Activated T-cell treated with anti-CD3 and anti-CD28 coated beads for 1 hour (primary cell): ENCODE measurements at places on chromosomes 2 and 18.

DNA sequence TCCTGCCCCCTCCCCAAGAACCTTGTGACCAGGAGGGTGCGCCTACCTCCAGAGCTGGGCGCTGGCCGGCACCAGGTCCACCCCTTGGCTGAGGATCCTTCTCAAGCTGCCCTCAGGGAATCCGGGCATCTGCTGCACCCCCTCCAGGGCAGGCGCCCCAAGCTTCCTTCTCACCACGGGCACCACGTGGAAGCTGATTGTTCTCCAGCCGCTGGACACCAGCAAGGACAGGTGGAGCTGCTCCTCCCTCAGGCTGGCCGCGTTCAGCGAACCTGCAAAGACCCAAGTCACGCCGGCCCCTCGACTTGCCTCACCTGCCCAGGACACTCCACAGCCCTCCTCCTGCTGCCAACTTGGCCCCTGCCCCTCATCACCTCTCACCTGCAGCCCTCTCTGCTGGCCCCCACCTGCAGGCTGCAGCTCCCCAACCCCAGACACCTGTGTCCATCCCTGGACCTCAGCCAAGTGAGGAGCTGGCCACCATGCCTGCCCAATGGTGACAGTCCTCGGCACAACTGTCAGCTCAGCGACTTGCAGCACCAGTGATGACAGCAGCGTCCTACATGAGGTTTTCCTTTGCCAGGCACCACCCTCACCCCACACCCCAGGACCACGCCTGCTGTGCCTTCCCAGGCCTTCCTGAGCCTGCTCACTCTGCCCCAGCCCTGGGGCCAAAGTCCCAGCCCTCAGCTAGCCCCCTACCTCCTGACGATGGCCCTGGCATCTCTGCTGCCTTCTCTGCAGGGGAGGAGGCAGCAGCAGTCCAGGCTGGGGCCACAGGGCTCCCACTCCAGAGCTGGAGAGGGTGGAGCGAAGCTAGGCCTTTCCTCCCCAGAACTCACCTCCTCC, 4.2 kb downstream of the MAB21L4 start:
- no peak for DNase-seq

GRCh38 chr2:17628349-17629261, 88.1 kb downstream of the VSNL1 start:
- DNase-seq, result no peak

DNA sequence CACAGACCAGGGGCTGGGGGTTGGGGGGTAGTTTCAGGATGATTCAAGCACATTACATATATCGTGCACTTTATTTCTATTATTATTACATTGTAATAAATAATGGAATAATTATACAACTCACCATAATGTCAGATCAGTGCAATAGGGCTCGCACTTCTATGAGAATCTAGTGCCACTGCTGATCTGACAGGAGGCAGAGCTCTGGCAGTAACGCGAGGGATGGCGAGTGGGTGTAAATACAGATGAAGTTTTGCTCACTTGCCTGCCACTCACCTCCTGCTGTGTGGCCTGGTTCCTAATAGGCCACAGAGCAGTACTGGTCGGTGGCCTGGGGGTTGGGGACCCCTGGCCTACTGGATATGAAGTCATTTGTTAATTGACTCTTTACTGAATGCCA, 190.5 kb downstream of the CLIP4 start:
- no peak for DNase-seq

GRCh38 chr18:2970344-2970743, 42.6 kb downstream of the LPIN2 start:
- no peak for DNase-seq

GRCh38 chr2:129763190-129763846, 216.1 kb upstream of the RAB6C start:
- DNase-seq, result no peak

DNA sequence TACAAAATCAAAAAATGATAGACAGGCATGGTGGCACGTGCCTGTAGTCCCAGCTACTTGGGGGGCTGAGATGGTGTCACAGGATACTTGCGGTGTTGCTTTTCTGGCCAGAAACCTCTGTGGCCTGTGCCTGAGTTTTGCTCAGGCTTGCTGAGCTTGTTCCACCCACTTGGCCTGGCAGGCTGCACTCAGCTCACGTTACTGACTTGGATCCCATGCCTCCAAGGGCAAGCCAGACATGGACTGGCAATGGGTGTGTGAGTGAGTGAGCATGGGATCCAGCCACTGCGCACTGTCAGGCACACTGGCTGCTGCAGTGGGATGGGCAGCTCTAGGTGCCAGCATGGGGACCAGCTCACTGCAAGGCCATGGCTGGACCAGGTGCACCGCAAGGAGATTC, 67.9 kb downstream of the NCAPH start:
- DNase-seq, result no peak

DNA sequence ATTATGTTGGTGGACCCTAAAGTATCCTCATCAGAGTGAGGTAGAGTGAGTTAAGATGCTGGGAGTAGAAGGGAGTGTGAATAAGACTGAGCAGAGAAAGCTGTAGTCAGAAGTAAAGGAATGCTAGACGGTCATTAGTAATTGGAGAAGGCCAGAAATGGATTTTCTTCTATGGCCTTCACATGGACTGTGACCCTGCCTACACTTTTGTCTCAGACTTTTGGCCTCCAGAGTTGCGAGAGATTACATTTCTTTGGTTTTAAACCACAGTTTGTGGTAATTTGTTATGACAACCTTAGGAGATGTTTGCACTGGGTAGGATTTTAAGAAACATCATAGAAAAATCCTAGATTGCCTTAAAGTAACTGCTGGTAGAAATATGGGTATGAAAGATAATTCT, 1267.7 kb upstream of the TMEFF2 start:
- no peak for DNase-seq

DNA sequence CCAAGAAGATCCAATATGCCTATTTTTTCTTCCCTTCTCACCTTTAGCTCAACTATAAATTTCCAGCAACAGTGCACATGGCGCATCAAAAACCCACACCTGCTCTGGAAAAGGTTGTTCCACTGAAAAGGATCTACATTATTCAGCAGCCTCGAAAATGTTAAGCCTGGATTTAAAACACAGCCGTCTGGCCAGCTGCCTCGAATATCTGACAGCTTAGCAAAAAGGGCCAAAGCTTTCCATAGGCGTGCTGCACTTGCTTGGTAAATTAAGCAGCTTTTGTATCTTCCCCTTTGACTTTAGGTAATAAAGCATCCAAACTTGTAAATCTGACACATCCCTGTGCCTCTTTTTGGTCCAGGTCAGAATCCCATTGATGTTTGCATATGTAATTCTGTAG, 20.5 kb downstream of the DAPL1 start:
- no peak for DNase-seq

DNA sequence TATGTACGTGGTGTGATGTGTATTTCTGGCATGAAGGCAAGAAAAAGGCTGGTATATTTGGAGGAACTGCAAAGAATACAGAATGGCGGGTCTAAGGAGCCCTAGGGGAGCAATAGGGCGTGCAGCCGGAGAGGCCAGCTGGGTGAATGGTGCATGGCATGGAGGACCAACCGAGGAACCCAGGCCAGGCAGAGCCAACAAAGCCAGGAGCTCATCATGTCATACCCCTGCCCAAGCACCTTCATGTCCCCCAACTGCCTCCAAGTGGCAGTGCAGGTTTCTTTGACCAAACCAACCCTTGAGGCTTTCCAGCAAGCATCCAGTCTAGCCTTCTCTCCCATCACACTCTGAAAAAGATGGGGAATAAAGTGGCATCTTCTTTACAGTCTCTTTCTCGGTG, 8.9 kb upstream of the KCNK3 start:
- DNase-seq, result no peak

- DNase-seq, result peak; percentile 58
Observed at GRCh38 chr2:101823347-101823791, 125.9 kb downstream of the MAP4K4 start.

DNA sequence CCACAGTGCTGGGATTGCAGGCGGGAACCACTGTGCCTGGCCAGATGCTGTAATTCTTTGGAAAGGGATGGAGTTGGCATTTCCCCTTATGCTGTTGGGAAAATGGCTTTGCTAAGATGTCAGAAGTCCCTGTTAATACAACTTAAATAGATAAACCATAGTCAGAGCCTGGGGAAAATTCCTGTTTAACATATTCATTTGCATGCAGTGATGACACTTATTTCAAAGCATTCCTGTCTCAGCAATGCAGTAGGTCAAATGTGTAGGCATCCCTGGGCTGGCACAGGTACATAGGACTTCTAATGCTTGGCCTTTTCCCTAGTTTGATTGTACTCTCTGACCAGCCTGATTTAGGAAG, 38.6 kb downstream of the RAMP1 start:
- DNase-seq, result no peak

- no peak for DNase-seq
Observed at GRCh38 chr2:60948926-60949579, 67.7 kb downstream of the REL start.
